ENCODE measurements at places on chromosomes 13 and 19. TPM values are rescaled to one million over a fixed set of nuclear protein-coding genes. Genes with fewer than 3 reads are reported as not detected.

ADAT3 gene
- 2.2 TPM for polyA plus RNA-seq

CERS1 gene
- polyA plus RNA-seq: not detected

TEX26 gene
- not detected for polyA plus RNA-seq

ZNF98 gene
- polyA plus RNA-seq: not detected

- DNase-seq: no peak
These were observed 6.5 kb downstream of the ATP4A start for GRCh38 chr19:35556846-35557538.

- no peak for DNase-seq
These were observed 14.6 kb downstream of the ATP7B start for GRCh38 chr13:51996641-51997040.

GRCh38 chr13:62158520-62158919 lies 742.9 kb upstream of the PCDH20 start:
- DNase-seq: no peak

DNA sequence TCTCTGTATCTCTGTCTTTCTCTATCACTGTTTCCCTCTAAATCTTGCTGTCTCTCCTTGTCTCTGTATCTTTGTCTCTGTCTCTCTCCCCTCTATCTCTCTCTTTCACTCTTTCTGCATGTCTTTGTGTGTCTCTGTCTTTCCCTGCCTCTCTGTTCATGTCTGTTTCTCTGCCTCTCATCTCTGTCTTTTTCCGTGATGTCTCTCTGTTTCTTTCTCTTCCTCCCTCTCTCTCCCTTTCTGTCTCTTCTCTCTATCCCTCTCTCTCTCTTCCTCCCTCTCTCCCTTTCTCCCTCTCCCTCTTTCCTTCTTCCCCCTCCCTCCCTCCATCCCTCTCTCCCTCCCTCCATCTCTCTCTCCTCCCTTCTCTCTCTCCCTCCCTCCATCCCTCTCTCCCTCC lies 56.7 kb upstream of the NFIC start:
- no peak for DNase-seq

- DNase-seq: no peak
These were observed 450.0 kb upstream of the SLC10A2 start for GRCh38 chr13:103516015-103516795.

GRCh38 chr19:4304538-4305256 lies at the start of gene FSD1:
TSS of gene FSD1 (plus strand) at chr19:4304598. CDS start at chr19:4304747, 149 bp downstream.
- peak; percentile 55 for DNase-seq

DNA sequence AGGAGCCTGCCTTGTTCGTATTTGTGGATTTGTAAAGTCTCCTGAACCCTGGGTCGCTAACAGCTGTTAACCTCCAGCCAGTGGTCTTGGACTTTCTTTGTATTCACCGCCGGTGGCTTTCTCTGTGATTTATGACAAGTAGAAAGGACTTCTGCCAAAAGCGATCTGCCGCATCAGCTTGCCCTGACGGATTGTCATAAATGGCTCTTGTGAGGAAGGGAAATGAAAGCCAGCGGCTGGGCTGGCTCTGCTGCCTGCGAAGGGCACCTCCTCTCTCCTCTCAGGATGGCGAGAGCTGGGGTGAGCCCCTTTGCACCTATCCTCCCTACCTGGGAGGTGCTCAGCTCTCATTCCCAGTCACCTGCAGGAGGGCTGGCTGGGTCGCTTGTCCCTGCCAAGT lies 25.6 kb downstream of the DHRS12 start:
- no peak for DNase-seq

DNA sequence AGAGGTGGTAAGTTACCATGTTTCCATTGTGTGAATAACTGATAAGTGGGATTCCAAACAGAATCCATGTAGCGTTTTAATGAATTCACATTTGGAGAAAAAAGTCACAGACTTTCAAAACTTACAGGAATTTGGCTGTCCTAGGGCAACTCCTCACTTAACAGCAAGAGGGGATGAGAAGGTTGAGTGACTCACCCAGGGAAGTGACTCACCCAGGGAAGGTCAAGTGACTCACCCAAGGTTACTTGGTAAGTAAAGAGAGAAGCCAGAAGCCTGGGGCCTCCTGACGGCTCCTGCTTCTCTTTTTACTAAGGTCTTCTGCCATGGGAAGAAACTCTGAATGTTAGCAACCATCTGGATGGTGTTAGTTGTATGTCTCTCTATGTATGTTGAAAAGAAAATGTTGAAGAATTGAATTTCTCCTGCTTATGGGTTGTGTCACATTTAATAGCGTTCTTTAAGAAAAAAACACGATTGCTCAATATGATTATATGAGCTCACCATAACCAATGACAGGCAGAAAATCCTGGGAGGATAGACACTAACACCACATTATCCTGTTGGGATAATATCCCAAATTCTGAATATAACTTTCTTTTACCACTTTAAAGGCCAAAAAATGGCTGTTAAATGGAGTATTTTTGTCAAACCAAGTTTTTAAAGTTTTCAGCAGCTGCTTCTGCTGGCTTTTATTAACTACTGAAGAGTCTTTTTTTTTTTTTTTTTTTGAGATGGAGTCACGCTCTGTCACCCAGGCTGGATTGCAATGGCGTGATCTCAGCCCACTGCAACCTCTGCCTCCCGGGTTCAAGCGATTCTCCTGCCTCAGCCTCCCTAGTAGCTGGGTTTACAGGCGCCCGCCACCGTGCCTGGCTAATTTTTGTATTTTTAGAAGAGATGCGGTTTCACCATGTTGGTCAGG lies 195.6 kb downstream of the GGACT start:
- peak; percentile 69 for DNase-seq

GRCh38 chr19:19551853-19552192 lies 13.8 kb downstream of the CILP2 start:
- no peak for DNase-seq

GRCh38 chr13:27406178-27406939 lies 18.1 kb upstream of the GTF3A start:
- DNase-seq: peak; percentile 44
